SK-MEL-5 (cell line): ENCODE measurements at places on chromosomes 2 and 18.

DNA sequence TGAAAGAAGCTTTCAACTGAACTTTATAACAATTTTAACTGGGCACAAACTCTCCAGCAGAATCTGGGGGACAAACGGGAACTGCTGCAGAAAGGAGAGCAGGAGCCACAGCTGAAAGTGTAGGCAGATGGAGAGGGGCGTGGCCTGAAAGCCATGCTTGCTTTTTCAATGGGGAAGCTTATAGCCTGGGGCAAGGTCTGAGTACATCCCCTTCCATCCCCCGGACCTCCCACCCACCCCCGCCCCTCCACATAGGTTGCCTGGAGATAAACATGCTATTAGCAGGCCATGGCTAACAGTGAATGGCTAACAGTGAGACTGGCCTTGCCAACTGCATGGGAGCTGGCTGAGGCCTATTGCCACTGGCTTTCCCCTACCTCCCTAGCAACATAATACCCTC, 317.9 kb upstream of the TANK start:
- no peak for DNase-seq

DNA sequence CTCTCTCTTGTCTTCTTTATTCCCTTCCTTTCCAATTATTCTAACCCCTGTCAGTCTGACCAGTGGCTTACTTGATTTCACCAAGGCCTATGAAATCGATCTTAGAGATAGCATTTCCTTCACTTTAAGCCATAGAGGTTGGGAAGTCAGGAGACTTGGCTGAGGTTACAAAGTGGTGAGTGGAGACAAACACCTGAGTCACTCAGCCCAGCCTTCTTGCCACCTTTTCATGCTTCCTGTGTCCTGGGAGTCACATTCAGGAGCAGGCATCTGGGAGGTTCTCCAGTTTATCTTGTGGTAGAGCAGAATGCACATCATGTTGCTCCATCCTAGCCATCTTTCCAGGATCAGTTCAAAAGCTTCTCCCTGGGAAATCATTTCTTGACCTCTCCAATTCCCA, 59.1 kb downstream of the VSNL1 start:
- no peak for DNase-seq

DNA sequence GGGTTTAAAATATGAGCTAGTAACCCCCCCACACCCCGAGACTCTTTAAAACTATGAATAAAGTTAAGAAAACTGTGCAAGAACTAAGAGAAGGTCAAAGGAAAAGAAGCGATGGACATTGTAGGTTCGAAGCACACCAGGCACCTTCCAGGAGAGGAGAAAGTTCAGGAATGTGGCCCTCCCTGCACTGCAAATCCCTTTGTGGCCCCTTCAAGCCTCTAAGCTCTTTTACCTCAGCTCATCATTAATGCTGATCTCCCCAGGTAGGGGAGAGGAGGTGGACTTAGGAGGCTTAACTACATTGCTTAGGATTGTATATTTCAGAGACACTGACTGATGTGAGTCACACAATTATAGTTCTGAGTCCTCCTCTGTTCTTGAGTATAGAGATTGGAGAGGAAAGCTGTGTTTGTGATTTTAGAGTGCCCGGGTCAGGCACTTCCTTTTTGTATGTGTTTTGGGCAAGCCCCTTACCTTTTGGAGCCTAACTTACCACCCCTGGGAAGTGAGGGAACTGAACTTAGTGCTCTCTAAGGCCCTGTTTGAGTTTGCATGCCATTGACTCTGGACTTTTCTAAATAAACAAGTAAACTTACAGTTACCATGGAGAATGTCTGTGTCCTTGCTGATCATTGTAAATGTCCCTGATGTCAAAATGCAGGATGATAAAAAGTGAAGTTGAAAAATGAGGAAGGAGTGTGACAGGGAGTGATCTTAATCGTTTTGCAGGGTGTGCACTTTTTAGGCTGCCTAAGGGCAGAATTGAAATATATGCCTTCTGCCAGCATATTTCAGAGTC, 140.8 kb upstream of the ZEB2 start:
- DNase-seq: no peak

DNA sequence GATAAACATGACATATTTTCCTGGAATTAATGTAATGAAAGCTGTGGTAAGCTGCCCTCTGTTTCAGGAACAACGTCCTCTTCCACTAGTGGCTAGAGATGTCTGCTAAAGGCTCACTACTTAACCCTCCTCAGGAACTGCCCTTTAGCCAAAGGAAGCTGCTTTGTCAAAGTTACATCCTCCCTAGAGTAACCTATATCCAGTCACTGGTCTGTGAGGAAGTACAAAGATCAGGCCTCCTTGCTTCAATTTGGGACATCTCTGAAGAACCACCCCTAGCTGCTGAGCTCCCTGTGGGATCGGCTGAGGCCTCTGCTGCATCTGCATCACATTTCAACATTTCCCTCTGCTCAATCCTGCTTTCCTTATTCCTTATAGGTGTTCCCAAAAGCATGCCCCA, 107.8 kb downstream of the PRELID3A start:
- DNase-seq: no peak

GRCh38 chr2:126399001-126399400, 257.0 kb upstream of the GYPC start:
- peak; percentile 17 for DNase-seq

- no peak for DNase-seq
Observed at GRCh38 chr2:150107816-150108215, 379.7 kb downstream of the RND3 start.

GRCh38 chr2:182611009-182611408, 105.0 kb upstream of the DNAJC10 start:
- peak; percentile 26 for DNase-seq

DNA sequence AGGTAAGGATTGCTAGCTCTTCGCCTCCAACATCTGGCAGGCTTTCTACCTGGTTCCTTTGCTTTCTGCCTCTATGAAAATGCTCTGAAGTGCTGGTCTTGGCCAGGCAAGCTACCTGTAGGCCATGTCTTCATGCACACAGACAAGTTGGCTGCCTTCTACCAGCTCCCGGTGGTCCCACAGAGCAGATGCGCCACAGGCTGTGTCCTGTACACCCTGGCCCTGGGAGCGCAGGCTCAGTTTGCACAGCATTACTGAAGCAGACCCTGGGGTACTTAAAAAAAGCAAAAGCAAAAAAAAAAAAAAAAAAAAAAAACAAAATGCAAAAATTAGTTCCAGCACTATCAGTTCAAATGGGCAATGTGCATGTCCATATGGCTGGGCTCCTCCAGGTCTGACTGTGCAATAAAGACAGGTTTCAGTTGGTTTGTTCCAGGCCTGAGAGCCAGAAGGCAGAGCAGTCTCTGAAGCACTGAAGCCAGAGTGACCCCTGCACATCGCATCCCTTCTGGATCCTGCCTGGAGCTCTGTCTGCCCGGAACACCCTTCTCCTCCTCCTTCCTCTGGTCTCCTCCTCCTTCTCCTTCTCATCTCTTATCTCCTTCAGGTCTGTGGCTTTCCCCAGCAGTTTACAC, 288.0 kb upstream of the REV1 start:
- no peak for DNase-seq

DNA sequence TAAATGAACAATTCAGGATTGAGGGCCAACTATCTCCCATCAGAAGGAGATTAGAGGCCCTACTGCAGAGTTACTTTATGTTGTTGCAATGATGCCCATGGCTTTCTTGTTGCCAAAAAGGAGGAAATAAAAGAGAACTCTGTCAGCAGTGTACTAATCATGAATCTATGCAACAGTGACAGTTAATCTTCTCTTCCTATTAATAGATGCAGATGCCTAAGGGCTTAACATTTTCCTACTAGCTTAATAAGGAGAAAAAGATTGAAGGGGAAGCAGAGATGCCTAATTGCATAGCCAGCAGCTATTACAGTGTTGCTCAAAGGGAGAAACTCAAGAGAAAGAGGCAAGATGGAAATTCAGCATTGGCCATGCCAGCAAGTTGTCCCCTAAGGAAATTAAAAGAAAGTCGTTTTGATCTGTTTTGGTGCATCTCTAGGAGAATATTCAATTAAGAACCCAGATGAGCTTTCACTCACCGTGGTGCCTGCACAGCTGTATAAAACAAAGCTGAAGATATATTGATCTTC, 107.1 kb upstream of the KCNJ3 start:
- no peak for DNase-seq

DNA sequence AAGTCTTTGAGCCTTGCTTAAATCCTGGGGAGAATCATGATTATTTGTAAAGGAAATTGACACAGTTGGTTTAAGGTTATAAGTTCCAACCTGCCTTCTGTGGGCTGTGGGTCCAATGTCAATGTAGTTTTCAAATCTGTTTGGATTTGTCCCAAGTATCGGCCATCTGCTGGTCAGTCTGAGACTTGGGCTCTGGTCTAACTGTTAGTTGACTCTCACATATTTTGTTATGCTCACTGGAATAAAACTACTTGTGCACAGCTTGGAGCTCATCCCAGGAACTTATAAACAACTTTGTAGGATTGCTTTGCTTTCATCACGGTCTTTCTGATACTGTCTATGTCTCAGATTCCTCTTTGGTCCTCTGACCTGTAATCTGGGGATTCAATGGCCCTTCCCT, 1026.2 kb upstream of the ZEB2 start:
- DNase-seq: peak; percentile 34
